Esophagus squamous epithelium (tissue), 5 donors: ENCODE measurements at places on chromosomes 2 and 18.
A peak's percentile ranks its signal among the peaks of the same experiment; 100 is the strongest.

DNA sequence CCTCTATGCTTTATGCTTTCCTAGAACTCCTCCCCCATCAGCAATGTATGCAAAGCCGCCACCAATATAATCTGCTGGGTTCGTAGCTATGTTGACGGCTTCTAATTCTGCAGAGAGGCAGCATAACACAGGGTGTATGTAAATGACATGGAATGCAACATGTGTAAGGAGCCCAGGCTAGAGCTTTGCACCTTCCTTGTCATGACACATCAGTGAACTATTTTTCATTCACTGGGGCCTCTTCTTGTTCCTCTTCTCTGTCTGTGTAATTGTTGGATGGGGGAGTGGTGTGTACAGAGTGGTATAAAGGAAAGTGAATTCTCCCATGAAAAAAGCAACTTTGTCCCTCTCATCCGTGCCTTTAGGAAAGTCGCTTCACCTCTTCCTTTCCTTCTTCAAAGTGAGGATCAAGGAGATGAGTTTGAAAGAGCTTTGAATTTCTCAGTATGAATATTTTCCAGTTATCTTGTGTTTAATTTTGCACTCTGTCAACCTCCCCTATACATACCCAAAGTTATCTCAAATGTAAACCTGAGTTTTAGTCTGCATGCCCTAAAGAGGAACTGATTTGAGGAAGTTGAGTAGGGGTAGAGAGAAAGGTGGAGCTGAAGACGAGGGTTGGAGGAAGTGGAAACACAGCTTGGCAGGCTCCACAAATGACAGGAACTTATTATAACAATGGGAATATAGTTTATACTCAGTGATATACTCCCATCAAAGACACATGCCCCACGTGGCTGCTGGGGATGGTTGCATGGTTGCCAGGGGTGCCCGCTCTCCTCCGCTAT, 74.9 kb upstream of the ARL4C start:
- no peak overlapping the region for H3K4me3 ChIP-seq
- H3K4me1 ChIP-seq: no peaks in the 10 kb centered on the region
- no peaks in the 10 kb centered on the region for H3K27me3 ChIP-seq
- no peak for DNase-seq

GRCh38 chr18:3773303-3773702, 323.3 kb downstream of the TGIF1 start:
- no peaks in the 10 kb centered on the region for H3K4me1 ChIP-seq
- no peak overlapping the region for H3K27ac ChIP-seq
- DNase-seq: no peak
- no peaks in the 10 kb centered on the region for H3K36me3 ChIP-seq
- no peaks in the 10 kb centered on the region for H3K27me3 ChIP-seq

GRCh38 chr2:127330753-127331152, 36.8 kb upstream of the ERCC3 start:
- H3K27ac ChIP-seq: no peak overlapping the region
- no peaks in the 10 kb centered on the region for H3K4me1 ChIP-seq
- H3K27me3 ChIP-seq: no peaks in the 10 kb centered on the region
- H3K36me3 ChIP-seq: no peaks in the 10 kb centered on the region

DNA sequence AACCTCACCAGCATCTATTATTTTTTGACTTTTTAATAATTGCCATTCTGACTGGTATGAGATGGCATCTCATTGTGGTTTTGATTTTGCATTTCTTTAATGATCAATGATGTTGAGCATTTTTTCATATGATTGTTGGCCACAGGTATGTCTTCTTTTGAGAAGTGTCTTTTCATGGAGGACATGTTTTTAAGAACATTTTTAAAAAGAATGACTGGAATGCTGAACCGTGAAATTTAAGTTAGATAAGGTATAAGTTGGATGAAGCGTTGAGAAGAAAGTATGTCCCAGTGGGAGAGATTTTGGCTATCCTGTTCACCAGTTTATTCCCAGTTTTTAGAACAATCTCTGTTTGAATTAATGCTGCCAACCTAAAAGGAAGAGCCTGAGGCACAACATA, 365.9 kb downstream of the CELF4 start:
- DNase-seq: no peak
- H3K27ac ChIP-seq: no peak overlapping the region
- no peak overlapping the region for H3K4me3 ChIP-seq
- no peaks in the 10 kb centered on the region for H3K27me3 ChIP-seq

DNA sequence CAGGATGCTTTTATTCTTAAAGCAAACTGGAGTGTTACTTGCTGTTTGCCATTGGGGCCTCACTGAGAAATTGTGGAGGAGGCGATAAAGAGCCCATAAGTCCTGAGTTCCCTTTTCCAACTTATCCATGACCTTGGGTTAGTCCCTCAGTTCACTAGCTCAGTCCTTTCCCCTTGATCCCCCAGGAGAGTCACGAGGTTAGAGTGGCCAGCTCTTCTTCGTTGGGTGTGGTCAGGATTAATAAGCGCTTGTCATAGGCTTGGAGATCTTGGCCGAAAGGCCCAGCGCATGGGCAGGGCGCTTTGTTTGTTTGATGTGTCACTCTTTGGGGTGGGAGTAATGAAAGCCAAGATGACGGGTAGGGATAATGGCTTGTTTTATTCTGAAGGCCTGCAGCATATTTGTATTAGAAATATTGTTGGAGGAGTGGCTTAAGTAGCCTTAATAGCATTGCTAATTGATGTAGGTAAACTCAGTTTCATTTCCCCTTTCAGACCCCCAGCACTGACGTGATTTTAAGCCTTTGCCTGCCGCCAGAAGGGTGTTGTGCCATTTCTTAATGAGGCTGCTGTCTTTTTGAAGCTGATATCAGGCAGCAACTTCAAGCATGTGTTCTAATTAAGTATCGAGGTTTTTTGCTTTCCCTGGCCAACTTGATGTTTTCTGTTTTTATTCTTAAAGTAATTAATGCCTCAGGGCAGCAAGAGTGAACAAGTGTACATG, 15.7 kb downstream of the GRHL1 start:
- H3K4me1 ChIP-seq: peaks cover 1% of the 10 kb centered on the region
- peaks cover 73% of the 10 kb centered on the region for H3K36me3 ChIP-seq
- no peaks in the 10 kb centered on the region for H3K27me3 ChIP-seq
- no peak overlapping the region for H3K4me3 ChIP-seq
- H3K27ac ChIP-seq: peak overlapping the region; percentile 49

DNA sequence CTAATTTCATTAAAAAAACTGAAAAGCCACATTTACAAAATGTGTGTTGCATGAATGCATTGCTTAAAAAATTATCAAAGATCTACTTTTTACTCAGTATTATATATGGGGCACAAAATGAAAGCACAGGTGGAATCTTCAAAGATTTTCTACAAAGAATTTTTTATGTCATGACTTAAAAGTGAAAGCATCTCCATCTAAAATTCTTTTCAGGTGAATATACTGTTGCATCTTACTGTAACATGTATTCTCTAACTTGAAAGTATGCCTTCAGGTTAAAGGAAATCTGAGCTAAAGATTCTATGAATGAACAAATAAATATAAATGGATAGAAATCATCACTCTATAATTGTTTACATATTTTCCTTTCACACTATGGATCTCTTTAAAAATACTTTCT, 66.8 kb upstream of the WDR75 start:
- H3K4me1 ChIP-seq: no peaks in the 10 kb centered on the region
- no peak overlapping the region for H3K4me3 ChIP-seq
- no peak for DNase-seq
- H3K27me3 ChIP-seq: no peaks in the 10 kb centered on the region
- H3K36me3 ChIP-seq: no peaks in the 10 kb centered on the region

DNA sequence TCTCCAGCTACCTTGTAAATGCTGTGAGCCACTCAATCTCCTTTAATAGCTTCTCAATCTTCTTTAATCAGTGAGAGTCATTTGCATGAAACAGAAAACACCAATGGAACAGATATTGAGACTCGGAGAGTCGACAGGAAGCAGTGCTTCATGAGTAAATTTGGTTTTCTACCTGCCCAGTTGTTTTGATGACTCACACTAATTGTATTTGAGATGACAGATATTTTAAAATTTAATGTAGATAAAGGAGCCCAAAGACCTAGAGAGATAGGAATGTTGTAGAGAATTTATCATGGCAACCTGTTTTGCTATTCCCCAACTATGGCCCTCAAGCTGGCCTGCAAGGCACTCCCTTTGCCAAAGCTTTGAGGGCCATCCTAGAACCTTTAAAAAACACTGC, 119.1 kb downstream of the CDC42EP3 start:
- H3K27me3 ChIP-seq: no peaks in the 10 kb centered on the region
- DNase-seq: no peak
- no peaks in the 10 kb centered on the region for H3K36me3 ChIP-seq
- no peaks in the 10 kb centered on the region for H3K4me1 ChIP-seq
- no peak overlapping the region for H3K4me3 ChIP-seq

- peaks cover 23% of the 10 kb centered on the region for H3K4me1 ChIP-seq
- H3K4me3 ChIP-seq: peak within 1 kb of the TSS; percentile 61
- peak within 1 kb of the TSS; percentile 85 for H3K27ac ChIP-seq
Observed at GRCh38 chr2:95274291-95275150, at the start of gene PROM2. Gene PROM2, plus strand, starts transcription at chr2:95274449. Its CDS starts 137 bp downstream, at chr2:95274586.

GRCh38 chr18:26863122-26863879, 2.2 kb downstream of the AQP4 start:
- H3K4me3 ChIP-seq: peak overlapping the region; percentile 62
- H3K36me3 ChIP-seq: no peaks in the 10 kb centered on the region
- peaks cover 12% of the 10 kb centered on the region for H3K4me1 ChIP-seq
- no peak for DNase-seq

DNA sequence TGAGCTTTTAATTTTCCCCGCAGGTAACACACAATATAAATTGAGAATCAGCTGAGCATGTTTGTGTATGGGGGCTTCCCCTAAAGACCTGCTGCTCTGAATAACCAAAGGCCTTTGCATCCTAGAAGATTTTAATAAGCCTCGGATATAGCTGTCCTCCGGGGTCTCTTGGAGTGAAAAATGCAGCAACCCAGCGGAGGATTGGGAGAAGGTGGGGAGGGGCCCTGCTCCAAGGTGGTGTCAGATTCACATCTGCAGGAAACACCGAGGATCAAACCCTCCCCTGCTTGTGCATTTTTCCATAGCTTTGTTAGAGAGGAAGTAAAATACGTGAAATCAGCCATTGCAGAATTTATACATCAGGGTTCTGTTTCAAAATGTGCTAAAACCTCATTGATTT, 63.0 kb upstream of the OTOF start:
- DNase-seq: no peak
- no peak overlapping the region for H3K4me3 ChIP-seq
- no peaks in the 10 kb centered on the region for H3K27me3 ChIP-seq
- no peaks in the 10 kb centered on the region for H3K4me1 ChIP-seq

- DNase-seq: no peak
- H3K4me1 ChIP-seq: peaks cover 25% of the 10 kb centered on the region
- no peak within 1 kb of the TSS for H3K4me3 ChIP-seq
- H3K27ac ChIP-seq: no peak within 1 kb of the TSS
- no peaks in the 10 kb centered on the region for H3K27me3 ChIP-seq
Observed at GRCh38 chr2:218166791-218167190, at the start of gene CXCR1. Gene CXCR1, minus strand, starts transcription at chr2:218166962. Its CDS starts 1,751 bp downstream, at chr2:218165211.
